ENCODE measurements at places on chromosomes 12 and 14.

DNA sequence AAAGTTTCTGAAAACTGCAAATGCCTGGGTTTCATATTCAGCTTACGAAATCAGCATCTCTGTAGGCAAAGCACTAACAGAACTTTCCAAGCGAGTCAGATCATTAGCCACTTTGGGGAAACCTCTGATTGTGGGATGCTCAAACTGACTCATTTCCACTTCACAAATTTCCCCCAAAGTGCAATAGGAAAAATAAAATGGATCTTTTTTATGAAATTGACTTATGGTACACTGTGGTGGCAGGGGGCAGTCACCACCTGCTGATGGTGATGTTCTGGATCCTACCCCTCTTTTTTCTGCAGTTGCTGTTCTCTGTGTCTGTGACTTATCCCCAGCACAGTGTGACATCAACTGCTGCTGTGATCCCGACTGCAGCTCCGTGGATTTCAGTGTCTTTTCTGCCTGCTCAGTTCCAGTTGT lies 5.6 kb downstream of the TCTN1 start:
- DNase-seq: no peak

DNA sequence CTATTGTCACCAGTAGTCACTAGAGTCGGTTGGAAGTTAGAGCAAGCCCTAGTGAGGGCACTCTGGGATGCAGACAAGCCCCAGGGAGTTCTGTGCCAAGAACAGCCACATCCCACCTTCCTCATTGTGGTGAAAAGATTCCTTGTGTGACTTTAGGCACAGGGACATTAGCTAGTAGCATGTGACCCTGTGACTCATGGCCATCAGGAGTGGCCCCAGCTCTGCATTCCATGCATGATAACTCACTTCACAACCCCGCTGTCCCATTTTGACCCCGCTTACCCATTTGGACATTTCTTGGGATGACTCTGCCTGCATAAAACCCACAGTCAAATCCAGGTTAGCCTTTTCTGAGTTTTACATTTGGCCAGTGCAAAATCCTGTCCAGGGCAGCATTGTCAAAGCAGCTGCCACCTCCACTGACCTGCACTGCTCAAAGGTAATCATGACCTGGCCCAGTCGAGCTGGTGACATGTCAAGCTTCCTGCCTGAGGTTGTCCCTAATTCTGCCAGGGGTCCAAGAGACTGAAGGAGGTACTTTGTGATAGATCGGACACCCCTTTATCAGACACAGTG lies 430.5 kb downstream of the DPF3 start:
- no peak for DNase-seq

DNA sequence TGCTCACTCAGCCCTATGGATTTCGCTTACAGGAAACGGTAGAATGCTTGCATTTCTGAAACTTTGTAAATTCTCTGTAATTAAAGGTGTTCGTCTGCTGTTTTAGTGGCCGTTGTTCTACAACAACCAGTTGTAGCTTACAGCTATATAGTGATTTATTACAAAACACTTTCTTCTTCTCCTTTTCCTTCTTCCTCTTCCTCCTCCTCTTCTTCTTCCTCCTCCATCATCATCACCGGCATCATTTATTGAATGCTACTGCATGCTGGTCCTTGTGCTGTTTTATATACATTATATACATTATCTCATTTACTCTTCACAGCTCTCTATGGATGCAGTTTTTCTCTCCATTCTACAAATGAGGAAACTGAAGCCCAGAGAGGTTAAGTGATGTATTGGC lies 6.4 kb downstream of the ETV6 start:
- no peak for DNase-seq

DNA sequence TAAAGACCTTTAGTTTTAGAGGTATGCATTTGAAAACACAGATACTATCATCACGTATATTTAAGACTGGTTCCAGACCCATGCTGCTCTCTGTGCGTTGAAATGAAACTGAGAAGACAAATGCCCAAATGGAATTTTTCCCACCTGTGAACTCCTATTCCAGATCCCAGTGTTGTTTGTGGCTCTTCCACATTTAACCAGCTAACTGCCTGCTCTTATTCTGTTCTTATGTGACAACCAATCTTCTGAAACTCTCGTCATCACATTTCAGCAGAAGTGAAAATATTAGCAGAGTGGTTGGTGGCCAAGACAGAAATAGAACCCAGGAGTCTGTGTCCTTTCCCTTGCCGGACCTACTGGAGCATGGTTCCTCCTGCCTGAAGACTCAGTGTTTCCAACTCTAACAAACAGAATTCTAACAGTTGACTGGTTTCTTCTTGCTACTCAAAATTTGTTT lies 460.2 kb downstream of the RAD51B start:
- DNase-seq: no peak

DNA sequence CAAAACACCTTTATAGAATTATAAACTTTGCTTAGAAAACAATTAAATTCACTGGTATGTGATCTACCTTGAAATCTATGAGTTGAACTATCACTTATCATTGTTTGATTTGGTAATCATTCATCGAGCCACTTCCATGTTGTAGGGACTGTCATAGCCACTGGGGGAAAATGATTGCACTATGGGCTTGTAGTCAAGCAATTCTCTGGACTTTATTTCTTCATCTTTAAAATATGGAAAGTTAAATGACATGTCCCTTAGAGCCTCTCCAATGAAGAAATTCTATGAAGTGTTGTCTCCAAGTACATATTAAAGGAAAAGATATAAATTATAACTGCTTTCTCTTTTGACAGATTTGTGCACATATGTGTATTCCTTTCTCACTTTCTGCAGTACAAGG lies 97.3 kb downstream of the NELL2 start:
- no peak for DNase-seq

DNA sequence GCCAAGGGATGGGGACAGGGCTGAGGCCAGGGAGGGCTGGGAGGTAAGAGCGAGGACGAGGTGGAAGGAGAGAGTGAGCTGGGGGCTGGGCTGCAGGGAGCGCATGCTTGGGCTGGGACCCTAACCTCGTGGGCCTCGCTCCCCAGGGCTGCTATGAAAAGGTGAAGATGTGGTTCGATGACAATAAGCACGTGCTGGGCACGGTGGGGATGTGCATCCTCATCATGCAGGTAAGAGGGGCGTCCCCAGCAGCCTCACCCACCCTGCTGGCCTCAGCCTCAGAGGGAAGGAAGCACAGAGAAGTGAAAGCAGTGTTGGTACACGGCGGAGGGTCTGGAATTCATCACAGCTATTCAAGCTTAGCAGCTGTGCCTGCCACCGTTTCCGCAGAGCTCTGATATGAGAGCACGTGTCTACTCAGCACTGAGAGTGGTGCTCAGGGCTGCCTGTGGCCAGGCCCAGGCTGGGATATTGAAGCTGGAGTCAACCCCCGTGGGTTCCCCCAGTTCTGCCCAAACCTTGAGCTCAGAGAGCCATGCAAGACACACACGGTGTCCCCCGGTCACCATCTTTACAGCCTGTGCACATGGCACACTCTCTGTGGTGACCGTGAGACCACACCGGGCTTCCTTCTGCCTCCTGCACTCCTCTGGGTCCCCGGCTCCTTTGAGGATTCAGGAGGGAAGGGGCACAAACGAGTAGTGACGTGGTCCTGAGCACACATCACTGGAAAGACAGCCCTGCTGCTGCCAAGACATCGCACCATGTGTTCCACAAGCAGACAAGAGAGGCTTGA lies 204.6 kb downstream of the TSPAN9 start:
- DNase-seq: no peak

DNA sequence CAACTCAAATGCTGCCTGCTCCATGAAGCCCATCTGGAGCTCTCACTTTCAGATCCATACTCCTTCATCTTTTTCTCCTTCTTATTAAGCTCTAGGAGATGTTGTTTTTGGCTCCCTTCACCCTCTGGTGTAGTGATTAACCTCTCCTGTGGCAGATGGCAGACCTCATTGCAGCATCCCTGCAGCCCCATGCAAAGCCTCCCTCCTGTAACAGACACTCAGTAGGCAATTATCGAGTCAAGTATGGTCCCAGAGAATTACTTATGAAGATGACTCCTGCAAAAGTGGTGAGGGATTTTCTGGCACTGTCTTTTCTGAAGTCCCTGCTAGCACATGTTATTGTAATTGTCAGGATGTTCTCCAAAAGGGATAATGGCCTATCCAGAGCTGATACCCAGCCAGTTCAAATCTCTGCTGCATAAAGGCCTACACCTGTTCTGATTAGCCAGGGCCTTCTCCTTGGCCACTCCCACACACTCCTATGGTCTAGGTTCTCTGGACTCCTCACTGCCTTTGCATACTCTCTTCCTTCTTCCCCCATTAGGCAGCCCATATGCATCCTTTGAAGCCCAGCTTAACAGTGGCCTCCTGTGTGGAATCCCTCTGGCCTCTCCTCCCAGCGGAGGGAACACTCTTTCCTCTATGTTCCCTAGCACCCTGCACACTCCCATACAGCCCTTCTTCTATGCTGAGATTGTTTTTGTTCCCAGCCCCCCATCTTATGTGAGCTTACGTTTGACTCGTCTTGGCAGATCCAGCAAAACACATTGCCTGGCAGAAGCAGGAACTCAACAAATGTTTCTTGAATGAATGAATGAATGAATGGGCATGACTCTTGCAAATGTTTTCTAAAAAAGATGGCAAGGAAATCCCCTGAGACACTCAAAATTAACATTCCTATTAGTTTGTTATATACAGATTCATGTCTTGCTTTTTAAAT lies 43.9 kb upstream of the MDM1 start:
- DNase-seq: no peak
